Dermis blood vessel endothelial cell (primary cell): ENCODE measurements at places on chromosomes 13 and 19.

GRCh38 chr19:17703824-17704463, 15.3 kb upstream of the MAP1S start:
- DNase-seq = peak; percentile 80

DNA sequence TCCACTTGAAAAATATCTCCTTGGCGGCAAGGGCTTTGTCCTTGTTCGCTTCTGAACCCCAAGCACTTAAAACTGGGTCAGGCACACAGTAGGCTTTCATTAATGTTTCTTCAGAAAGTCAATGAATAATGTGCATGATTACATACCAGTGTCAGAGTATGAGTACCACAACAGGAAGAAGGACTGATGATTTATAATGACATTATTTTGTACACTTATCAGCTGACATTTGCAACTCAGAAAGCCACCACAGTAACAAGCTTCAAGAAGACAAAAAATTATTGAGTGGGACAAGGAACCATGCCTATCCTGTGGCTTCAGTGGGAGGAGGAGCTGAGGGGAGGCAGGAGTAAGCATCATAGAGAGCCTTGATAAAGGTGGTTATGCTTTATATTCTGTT, 10.0 kb downstream of the POLR1D start:
- DNase-seq = no peak

- DNase-seq = no peak
Observed at GRCh38 chr13:36518707-36519106, 86.4 kb downstream of the CCNA1 start.

DNA sequence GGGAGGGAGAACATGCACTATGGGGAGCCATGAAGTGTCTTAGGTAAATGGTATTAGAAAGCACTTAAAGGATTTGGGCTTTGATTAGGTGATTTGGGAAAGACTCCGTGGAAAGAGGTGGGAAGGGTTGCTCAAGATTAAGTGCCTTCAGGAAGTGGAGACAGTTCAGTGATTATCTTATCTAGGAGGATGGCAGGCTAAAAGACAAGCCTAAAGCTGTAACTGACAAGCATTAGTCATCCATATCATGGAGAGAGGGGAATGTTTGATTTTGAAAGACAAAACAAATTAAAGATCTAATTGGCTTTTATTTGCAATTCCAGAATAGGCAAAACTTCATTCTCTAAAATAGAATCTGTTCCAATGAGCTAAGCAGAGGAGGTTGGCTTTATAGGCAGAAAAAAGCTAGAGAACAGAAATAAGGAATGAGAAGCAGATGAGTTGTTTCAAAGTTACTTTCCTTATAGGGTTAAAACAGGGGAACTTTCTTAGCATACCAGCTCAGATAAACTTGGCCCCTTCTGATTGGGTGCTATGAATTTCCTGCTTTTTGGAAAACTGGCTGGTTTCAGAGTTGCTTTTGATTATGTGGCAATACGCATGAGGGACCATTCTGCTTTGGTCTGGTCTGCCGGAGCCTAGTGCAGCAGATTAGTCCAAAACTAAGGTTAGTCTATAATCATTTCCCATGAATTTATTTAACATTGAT, 1.8 kb upstream of the DIAPH3 start:
- DNase-seq = no peak

GRCh38 chr13:44355621-44356020, 18.0 kb upstream of the SERP2 start:
- no peak for DNase-seq

- no peak for DNase-seq
Observed at GRCh38 chr13:79799059-79799867, 318.3 kb downstream of the NDFIP2 start.

- DNase-seq = peak; percentile 95
Observed at GRCh38 chr19:38387550-38388348, at the start of gene GGN. GGN (minus strand) TSS chr19:38388034; CDS start chr19:38387261, 773 bp downstream.

DNA sequence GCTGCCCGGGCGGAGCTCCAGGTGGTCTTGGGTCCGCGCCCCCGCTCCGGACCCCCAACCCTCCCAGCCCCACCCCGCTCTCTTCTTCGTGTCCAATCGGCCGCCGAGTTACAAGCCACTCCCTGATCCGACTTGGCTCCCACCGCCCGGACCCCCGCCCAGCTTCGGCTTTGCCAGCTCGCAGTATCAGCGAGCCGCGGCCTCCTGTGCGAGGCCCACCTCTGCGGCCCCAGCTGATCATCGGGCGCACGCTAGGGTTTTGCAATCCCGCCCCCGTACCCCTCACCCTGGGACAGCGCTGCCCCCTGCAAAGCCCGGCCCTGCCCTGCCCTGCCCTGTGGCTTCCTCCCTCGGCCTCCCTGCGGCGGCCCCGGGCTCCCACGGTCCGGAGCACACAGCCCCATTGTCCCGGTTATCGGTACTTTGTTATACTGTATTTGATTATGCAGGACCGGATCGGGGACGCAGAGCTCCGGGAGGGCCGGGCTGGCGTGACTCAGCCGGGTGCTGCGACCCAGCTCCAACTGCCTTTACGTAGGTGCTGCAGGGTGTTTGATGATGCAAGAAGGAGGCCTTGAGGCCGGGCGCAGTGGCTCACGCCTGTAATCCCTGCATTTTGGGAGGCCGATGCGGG, 598 bp upstream of the LPAR2 start:
- DNase-seq = no peak

DNA sequence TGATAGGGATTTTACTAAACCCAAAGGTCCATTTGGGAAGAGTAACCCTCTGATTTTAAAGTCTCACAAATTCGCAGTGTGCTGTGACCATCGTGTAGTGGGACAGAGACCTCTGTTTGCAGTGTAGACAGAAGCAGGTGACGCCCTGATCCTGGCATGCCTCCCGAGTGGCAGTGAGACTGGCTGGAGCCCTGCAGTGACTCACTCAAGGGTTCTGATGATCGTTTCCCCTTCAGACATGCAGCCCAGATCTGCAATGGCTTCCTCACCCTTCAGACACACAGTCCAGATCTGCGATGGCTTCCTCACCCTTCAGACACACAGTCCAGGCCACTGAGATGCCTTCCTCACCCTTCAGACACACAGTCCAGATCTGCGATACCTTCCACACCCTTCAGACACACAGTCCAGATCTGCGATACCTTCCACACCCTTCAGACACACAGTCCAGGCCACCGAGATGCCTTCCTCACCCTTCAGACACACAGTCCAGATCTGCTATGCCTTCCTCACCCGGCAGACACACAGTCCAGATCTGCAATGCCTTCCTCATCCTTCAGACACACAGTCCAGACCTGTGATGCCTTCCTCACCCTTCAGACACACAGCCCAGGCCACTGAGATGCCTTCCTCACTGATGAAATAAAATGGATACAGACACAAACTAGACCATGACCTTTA, 125.2 kb downstream of the ATP11A start:
- DNase-seq = peak; percentile 89

DNA sequence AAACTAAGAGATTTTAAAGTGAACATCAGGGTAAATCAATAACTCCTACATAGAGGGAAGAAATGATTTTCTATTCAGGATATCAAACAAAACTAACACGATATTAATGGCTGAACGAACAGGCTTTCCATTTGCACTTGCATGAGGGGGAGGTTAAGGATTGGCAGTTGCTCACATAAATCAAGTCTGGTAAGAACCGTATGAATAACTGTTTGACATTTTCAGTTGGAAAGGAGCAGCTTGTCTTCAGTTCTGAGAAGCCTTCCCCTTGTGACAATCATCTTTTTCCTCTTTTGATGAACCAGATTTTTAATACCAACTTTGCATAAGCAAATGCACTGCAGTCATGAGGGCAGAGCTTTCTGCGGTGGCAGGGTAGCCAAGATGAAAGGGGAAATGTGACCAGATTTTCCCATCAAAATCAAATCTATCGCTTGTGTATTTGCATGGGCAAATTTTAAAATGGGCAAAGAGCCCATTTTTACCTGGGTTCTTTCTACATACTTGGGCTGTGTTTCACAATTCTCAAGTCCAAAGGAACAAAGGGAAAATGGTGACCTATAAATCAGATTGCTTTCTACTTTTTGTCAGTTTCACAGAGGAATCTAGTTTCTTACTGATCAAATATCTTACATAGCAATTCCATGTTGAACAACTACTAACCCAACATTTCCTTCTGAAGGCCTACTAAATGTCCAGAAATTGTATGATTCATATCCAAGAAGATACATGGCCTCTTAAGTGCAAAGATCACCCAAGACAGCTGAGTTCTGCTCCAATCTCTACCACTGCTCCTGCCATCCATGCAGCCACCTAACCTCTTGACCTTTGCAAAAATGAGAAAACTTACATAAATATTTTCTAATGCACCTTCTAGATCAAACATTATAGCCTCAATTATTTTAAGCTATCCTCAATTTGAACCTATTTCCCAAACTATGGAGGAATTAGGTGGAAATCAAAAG, 249.6 kb downstream of the OXGR1 start:
- no peak for DNase-seq

DNA sequence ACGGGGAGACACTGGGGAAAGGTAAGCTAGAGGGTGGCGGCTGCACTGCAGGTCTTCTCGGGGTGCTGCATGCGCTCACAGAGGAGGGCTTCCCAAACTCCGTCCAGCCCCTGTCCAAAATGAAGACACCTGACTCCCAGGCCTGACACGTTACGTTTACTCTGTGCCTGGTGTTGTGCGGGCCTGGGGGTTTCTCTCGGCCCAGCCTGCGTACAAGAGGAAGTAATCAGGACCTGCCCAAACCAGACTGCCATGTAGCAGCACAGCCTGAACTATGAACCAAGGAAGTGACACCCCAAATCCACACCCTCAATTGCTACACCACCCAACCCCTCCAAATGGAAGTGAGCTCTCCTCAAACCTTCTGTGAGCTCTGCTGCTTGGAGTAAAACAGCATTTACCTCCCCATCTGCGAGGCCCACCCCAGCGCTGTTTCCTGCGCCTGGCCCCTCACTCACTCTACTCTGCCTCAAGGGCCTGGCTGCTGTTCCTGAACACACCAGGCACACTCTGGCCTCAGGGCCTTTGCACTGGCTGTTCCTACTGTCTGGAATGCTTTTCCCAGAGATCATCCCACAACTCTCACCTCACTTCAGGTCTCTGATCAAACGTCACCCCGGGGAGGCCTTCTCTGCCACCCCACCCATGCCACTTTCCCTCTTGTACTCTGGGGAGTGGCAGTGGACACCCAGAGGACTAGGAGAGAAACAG, 3.0 kb downstream of the HSPBP1 start:
- no peak for DNase-seq

- DNase-seq = no peak
Observed at GRCh38 chr13:24938966-24939365, 157.0 kb upstream of the PABPC3 start.

GRCh38 chr19:41403181-41403970, 5.8 kb downstream of the BCKDHA start:
- DNase-seq = no peak

GRCh38 chr19:16134510-16134909, 9.0 kb upstream of the HSH2D start:
- no peak for DNase-seq

DNA sequence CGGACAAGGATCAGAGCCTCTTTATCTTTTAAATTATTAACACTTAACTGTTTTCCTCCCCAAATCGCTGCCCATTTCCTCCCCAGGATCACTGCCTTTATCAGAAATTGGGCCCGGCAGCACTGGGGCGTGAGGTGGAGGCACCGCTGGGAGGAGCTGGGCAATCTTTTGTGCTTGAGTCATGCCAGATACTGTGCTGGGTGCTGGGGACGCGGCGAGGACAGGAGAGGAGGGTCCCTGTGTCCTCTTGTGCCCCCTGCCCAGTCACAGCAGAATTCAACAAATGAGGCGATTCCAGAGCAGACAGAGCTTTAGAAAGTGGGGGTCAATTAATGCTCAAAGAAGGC, 347.8 kb downstream of the ZNF536 start:
- no peak for DNase-seq

- peak; percentile 55 for DNase-seq
Observed at GRCh38 chr19:1183543-1184172, 9.6 kb upstream of the SBNO2 start.

- DNase-seq = peak; percentile 32
Observed at GRCh38 chr19:3743486-3743885, 18.0 kb downstream of the APBA3 start.

DNA sequence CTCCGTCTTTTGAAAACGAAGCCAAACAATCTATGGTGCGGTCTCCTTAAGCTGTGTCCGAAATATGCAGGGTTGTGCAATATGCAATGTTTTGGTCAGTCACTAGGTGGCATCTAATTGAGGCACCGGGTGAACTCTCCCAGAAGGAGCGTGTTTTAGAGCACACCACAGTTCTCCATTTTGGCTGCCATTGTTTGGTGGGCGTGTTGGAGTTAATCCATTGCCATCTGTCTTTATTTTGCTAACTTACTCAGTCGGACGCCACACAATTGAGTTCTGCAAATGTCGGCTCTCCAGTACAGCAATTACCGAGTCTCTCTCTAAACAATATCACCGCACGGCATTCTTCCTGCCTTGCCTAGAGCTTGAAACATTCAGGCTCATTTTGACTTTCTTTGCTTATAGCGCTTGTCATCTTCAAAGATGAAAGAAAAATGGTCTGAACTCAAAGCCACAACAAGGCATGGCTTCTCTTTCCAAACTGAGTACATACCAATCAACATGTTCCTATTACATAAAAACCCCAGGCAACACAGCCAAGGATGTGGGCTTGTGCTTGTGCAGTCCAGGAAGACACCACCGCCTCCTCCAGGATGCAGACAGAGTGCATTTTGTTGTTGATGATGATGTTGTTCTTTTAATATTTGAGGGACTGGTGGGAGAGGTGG, 182.0 kb upstream of the SERP2 start:
- DNase-seq = peak; percentile 81

GRCh38 chr19:53010494-53010893, 3.2 kb upstream of the ERVV-1 start:
- no peak for DNase-seq

- DNase-seq = no peak
Observed at GRCh38 chr19:44698492-44699201, at the start of gene CEACAM16. CEACAM16 (plus strand) TSS chr19:44699151; CDS start chr19:44701457, 2,306 bp downstream.

DNA sequence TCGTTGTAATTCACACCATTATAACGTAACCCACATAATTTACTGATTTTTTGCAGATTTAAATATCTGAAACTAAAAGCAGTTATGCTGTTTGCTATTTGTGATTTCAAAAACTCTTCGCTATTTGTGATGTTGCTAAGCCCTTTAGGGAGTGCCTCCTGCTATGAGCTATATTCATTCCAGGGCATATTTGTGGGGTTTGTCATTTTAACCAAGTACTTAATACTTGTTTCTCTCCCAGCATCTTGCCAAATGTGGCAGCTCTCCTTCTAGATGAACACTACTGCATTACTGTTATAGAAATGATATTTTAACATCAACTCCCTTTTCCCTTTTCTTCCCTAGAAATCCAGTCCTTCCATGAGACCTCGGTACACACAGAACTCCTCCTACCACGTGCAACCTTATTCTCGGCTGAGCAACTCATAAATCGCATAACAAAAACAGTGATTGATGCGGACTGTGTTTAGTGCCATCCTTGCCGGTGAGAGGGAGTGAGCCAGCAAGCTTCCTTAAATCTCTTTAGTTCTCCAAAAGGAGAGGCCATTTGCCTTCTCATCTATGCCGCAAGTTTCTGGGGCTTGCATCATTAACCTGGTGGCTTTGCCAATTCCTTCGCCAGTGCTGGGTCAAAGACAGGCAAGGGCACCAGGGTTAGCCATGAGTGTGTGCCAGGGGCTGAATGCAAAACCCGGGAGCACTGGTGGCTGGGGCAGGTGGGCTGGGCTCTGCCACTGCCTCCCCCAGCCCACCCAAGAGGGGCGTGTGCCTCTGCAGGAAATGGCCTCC, 33.4 kb downstream of the RFX2 start:
- no peak for DNase-seq
